ENCODE measurements at places on chromosomes 13 and 19.
A peak's percentile ranks its signal among the peaks of the same experiment; 100 is the strongest.

DNA sequence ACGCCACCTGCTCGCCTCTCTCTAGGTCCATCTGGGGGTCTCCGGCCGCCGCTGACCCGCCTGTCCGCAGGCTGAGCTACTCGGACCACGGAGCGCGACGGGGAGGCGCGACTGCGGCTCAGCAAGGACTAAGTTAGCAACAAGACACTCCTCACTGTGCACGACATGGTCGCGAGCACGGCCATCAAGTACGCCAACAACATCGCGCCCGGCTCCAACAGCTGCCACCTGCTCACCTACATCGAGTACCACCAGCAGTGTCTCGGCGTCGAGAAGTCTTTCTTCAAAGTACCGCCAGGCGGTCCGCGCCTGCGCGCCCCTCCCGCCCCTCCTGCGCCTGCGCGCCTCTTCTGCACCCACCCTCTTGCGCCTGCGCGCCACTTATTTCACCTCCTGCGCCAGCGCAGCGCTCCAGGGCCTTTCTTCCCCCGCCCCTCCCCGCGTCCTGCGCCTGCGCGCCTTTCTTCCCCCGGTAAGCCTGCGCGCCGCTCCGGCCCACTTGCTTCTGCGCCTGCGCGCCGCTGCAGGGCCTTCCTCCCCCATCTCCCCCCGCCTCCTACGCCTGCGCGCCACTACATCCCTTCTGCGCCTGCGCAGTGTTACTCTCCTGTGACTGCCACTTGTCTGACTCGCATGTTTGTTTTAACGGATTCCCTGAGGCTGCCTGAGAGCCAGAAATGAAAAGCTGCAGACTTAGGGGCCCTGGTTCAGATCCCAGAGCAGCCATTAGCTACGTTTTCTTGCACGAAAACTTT lies 64.0 kb downstream of the ACSBG2 start:
- peak; percentile 99 for DNase-seq

DNA sequence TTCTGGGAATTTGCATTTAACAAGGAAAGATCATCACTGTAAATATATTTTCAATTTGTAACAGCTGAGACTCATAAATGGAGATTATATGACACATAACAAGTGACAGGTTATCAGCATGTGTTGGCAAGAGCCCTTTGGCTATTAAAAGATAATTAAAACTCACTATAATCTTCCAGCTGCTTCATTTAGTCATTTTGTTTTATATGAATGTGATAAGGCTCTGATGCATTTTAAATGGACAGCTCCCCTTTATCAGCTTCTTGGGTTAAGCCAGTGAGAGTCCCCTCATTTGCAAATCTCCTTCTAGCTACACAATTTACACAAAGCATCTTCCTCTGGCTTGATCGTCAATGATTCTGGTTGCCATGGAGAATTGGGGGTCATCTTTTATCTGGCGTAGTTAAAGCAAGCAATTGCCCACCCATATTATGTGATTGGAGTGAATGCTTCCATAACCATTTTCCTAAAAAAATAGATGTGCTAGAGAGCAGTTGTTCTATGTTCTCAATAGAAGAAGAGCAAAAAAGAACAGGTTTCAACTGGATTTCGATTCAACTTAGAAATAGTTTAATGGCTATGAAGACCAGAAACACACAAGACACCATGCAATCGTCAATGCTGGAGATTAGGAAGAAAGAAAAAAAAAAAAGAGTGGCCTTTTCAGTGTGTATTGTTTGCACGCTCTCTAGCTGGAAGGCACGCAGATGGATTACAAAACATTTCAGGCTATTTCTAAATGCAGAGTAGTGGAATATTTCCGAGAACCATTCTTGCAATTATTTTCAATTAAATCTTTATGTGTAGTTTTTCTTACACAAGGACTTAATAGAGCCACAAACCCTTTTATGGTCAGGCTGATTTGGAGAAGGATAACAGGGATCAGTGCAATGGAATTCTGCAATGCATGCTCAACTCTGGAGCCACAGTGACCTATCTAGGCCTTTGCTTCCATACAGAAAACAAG lies 27.4 kb downstream of the STARD13 start:
- peak; percentile 7 for DNase-seq

DNA sequence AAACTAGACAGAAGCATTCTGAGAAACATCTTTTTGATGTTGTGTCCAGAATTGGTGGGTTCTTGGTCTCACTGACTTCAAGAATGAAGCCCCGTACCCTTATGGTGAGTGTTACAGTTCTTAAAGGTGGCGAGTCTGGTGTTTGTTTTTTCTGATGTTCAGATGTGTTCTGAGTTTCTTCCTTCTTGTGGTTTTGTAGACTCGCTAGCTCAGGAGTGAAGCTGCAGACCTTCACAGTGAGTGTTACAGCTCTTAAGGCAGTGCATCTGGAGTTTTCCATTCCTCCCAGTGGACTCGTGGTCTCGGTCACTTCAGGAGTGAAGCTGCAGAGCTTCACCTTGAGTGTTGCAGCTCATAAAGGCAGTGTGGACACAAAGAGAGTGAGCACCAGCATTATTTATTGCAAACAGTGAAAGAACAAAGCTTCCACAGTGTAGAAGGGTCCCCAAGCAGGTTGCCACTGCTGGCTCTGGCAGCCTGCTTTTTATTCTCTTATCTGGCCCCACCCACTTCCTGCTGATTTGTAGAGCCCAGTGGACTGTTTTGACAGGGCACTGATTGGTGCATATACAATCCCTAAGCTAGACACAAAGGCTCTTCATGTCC lies 1820.8 kb downstream of the UQCRFS1 start:
- no peak for DNase-seq

DNA sequence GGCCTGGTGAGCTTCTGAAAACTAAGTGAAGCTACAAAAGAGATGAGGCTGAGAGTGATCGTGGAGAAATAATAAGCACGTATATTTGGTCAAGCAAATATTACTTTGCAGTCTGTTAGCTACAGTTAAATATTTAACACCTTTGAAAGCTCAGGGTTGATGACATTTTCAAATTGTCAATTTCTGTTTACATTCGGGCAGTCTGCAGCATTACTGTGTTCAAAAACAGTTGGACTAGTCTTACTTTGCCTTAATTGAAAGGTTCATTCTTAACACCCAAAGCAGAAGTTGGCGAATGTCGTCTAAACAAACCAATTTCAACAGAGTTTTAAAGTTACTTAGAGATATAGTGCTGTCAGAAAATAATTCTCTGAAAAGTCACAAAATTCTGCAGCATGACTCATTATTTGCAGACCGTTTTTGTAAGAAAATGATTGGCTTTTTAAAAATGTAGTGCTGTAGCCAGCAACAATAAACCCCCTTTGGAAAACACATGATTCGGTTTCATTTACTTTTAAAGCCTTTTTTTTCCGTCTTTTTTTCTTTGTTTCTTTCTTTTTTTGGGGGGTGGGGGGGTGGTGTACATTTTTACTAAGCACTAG lies 549.0 kb downstream of the GPC6 start:
- no peak for DNase-seq

GRCh38 chr19:1616875-1617274 lies 11.6 kb upstream of the UQCR11 start:
- DNase-seq = no peak

GRCh38 chr13:111975539-111976473 lies 91.1 kb upstream of the SOX1 start:
- no peak for DNase-seq

GRCh38 chr19:13993590-13994300 lies 12.4 kb downstream of the RFX1 start:
- no peak for DNase-seq

- DNase-seq = peak; percentile 69
Measured at GRCh38 chr19:37953171-37953917, 46.3 kb downstream of the SIPA1L3 start.

- DNase-seq = no peak
Measured at GRCh38 chr19:3124630-3125029, 11.2 kb upstream of the GNA15 start.

DNA sequence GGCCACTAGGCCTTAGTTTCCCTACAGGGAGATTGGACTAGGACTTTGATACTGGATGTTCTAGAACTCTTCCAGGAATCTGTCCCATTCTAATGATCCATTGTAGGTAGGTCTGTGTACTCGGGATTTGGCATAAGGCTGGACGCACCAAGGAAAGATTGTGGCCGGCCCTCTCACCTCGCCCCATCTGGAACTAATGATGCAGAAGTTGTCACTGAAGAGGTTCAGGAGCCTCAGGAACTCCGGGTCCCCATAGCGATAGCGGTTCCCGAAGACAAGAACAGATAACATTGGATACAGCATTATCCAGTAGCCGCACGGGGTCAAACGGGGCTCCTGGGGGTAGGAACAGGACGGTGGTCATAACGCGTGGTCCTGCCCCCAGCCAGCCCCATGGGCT lies 11.2 kb downstream of the EGLN2 start:
- DNase-seq = no peak

DNA sequence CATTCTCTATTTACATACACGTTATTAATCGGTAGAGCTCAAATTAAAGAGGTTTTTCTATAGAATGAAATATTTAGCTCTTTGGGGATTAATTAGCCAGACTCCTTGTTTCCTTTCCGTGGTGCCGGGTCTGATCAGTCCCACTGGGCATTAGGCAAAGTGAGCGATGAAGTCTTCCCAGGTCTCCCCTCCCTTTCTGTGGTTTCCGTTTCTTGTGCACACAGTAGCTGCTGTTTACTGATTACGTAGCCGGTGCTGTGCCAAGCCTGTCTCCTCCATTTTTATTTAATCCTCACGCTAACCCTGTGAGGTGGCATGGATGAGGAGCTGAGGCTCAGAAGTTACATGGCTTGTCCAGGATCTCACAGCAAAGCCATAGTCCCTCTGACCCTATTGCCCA lies 9.0 kb downstream of the SLC25A15 start:
- DNase-seq = no peak

GRCh38 chr13:103573446-103573845 lies 507.2 kb upstream of the SLC10A2 start:
- no peak for DNase-seq

- DNase-seq = no peak
Measured at GRCh38 chr19:38557205-38557799, 60.5 kb downstream of the MAP4K1 start.

- no peak for DNase-seq
Measured at GRCh38 chr13:50512474-50513299, 330.8 kb downstream of the DLEU7 start.

DNA sequence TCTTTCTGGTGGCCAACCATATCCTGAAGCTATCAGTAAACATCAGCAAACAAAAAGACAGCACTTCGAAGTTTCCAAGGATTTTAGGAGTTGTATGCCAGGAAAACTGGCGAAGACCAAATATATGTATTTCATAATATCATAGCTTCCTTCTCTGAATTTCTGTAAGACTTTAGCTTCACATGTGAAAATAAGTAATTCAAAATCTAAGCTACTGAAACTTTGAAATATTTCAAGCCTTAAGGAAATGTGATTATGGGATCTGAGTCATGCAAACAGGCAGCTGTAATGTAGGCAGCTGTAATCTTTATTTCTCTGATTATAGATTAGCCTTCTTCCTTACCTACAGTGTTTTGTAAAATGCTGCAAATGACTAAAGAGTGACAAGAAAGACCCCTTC lies 70.7 kb upstream of the ANKRD10 start:
- DNase-seq = no peak

- DNase-seq = no peak
Measured at GRCh38 chr19:12884202-12884601, 2.8 kb downstream of the KLF1 start.

DNA sequence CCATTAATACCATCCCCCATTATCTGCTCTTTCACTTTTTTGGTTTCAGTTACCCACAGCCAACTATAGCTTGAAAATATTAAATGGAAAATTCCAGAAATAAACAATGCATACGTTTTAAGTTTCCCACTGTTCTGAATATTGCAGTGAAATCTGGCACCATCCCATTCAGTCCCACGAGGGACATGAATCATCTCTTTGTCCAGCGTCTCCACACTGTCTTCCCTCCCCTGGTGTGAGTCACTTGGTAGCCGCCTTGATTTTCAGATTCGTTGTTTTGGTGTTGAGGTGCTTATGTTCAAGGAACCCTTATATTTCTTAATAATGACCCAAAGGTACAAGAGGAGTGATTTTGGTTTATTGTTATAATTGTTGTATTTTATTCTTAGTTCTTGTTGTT lies 246.1 kb downstream of the DCT start:
- no peak for DNase-seq

GRCh38 chr13:96080676-96081075 lies 9.2 kb upstream of the HS6ST3 start:
- no peak for DNase-seq

DNA sequence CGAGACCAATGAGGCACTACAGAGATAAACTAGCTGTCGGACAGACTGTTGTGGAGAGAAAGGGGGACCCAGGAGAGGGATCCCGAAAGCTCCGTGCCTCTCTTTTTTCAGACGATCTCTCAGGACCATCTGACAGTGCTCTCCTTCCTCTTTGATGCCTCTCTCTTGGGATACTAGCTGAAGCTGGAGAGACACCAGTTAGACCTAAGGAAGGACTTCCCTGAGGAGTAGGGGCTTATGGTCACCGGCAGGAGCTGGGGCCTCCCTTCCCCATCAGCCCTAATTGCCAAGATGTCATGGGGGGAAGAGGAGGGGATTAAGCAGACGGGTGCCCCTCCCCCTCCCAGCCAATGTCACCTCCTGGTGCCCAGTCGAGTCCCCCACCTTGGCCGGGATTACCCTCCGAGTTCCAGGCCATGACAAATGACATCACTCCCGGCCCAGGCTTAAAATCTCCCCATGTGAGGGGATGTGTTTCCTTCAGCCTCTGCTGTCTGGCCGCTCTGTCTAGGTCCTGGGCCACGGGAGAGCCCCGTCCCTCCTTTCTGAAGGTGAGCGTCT lies at the start of gene CRX:
Gene CRX, plus strand, starts transcription at position 478 of the 561 bp plus-strand sequence. CDS start 12,507 bp downstream, outside the sequence.
- no peak for DNase-seq

- peak; percentile 32 for DNase-seq
Measured at GRCh38 chr13:108269601-108270328, at the start of gene TNFSF13B. TSS of gene TNFSF13B (plus strand) at chr13:108269718. CDS start at chr13:108269896, 178 bp downstream.

- DNase-seq = peak; percentile 11
Measured at GRCh38 chr13:101416181-101417042, at the start of gene NALCN. TSS of gene NALCN (minus strand) at chr13:101416508. CDS start at chr13:101399126, 17,382 bp downstream.

DNA sequence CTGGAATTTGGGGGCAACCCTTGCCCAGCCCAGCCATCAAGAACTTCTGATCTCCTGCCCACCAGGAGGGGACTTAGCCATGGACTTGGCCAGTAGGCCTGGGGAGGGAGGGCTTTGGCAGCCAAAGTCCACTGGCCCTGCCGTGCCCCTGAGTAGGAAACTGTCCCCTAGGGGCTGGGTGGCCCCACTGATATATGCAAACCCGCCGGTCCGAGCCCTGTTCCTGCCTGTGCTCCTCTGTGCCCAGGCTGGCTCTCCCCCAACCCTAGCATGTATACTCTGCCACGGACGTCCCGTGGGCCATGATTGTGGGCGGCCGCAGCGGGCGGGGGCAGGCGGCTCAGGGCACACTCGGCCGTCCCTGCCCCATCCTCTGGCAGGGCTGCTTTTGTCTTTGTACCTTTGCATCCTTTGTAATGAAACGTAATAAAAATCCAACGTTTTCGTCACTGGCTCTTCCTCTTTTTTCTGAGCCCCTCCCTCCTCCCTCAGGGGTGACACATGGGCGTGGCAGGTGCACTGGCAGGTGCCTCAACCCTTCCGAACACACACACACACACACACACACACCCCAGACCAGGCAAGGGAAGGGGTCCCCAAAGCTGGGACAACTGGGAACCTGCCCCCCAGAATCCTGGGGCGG lies 9.1 kb downstream of the COMP start:
- DNase-seq = no peak

Measured in HAP-1 (cell line).